ENCODE measurements at places on chromosomes 1 and 21.

DNA sequence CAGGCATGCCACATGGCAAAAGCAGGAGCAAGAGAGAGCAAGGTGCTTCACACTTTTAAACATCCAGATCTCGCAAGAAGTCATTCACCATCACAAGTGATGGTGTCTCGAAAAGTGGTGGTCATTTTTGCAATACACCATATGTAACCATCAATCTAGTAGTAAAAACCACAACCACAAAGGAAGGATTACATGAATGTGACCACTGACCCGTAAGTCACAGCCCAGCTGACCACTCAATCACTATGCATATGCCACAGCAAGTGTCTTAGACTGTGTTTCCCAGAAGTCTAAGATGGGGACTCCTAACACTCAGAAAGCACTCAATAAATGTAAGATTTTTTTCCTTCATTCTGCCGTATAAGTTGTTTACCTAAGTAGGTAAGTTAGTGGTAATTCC is 76.9 kb downstream of the FH start:
- DNase-seq = no peak

DNA sequence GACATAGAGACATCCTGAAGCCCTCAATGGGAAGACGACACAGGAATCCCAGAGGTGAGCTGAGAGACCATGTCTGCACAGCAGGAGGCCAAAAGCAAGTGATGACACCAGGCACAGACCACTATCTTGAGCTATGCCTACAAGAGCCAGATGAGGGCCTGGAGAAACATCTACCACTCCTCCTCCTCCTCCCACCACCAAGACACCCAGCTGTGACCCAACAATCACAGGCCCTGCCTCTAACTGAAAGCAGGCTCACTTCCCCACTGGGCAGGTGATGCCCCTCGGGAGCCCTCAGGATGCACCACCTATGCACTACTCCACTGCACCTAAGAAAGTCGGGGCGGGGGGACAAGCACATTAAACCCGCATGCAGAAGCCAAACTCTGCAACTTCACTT is 16.5 kb downstream of the TADA1 start:
- DNase-seq = no peak

DNA sequence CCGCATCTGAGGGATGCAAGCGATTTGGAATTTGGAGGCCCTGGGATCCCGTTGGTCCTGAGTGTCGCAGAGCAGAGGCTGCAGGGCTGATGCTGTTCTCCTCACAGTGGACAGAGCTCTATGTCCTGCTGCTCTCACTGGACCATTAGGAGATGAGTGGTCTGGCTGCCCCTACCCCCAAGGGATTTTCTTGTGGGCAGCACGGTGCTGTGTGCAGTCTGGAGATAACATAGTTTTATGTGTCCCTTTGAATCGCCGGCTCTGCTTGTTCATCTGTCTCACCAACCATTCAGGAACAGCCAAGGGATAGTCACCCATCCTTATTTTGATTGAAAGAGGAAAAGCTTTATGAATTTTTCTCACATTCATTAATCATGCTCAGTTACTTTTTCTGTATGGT is 49.9 kb downstream of the CHRM3 start:
- DNase-seq = no peak

GRCh38 chr1:6486433-6487011 is 4.9 kb downstream of the PLEKHG5 start:
- DNase-seq = peak; percentile 93

DNA sequence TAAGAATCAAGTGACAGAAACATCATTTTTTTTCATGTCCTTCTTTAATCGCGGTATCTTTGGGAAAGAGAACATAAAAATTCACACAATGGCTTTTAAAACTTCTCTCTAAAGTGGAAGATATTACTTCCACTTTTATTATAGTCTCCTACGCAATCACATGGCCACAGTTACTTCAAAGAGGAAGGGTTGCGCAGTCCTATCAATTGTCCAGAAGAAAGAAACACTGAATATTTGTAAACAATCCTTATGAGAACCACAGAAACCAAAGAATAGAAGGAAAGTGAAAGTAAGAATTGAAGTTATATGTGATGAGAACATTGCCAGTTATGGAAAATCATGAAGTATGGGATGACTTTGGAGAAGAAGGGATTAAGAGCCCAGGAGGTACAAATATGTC is 32.6 kb downstream of the CFH start:
- no peak for DNase-seq

Measured in kidney (tissue), 22 donors.